Effector CD4-positive, alpha-beta T cell (primary cell): ENCODE measurements at places on chromosomes 16 and 17.

GRCh38 chr17:33163533-33164168 lies 129.4 kb downstream of the ASIC2 start:
- DNase-seq: no peak

GRCh38 chr17:7889166-7889955 lies 772 bp downstream of the CHD3 start:
- DNase-seq: no peak

GRCh38 chr17:81438007-81438659 lies 42.9 kb downstream of the BAHCC1 start:
- DNase-seq: no peak

DNA sequence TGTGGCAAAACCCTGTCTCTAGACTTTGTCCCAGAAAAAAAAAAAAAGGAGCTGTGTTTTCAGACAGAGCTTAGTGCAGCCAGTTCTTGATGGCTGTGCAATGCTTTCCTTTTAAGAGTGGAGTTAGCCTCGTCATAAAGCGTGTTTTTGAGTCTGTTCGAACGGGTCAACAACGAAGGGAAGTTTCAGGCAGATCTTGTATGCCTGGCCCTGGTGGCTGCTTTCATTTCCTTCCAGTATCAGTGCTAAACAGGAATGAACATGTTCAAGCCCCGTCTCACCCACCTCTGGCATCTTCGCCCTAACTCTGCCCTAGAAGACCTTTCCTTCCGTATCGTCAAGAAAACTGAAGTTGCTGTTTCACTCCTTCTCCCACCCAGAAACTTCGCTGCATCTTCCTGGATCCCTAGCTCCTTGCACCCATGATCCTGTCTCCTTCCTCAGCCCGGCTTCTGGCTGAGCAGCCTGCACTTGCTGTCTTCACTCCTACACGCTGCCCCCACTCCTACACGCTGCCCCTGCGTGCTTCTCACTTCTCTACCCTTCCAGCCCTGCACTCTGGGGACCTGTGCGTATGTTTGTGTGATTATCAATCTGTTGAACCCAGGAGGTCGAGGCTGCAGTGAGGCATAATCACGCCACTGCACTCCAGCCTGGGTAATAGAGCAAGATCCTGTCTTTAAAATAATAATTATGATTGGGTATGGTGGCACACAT lies 55.3 kb downstream of the USP10 start:
- no peak for DNase-seq

GRCh38 chr16:27712251-27712711 lies 162.3 kb downstream of the KATNIP start:
- DNase-seq: no peak

DNA sequence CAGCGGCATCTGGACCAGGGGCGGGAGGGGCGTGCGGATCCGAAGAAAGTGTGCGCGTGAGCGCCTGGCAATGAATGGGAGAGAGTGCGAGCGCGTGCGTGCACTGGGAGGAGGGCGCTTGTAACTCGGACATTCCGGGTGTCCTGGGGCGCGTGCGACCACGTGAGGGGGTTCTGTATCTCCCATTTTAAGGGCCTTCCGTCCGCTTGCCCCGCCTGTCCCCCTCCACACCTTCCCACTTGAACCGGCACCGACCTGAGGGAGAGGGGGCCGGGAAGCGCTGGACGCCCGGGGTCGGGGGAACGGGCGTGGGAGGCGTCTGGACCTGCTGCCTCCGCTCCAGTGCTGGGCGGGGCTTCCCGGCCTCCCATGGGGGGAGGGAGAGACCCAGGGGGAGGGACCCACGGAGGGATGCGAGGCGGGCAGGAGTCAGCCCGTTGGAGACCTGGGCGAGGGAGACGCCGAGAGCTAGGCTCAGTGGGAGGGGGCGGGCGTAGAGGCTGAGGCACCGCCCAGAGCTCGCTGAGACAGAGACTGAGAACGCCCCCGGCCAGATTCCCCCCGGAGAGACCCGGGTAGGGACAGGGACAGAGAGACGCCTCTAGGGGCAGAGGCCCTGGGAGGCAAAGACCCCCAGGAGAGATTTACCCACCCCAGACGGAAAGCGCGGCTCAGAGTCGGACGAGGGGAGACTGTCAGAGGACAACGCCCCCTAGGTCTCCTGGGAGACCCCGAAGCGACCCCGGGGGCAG lies at the start of gene KREMEN2:
Gene KREMEN2 (plus strand): TSS at position 553 of the 752 bp plus-strand sequence. CDS start 246 bp downstream, outside the sequence.
- DNase-seq: no peak

DNA sequence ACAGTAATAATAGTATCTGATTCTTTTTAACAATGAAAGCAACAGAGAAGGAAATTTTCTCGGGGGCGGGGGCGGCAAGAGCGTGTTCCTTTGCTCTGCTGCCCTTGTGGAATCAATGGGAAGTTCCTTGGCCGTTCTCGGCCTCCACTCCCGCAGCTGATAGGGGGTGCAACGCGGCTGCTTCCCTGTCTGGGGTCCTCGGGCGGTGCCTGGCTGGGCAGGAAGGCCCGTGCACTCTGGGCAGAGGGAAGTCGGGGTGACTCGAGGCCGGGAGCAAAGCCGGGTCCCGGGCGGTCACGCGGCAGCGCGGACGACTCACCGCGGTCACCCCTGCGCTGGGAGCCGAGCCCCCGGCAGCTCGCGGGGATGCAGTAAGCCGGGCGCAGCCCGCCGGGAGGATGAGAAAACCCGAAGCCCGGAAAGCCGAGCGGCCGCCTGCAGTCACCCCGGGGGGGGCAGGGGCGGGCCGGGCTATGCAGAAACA lies 2.5 kb downstream of the TUBB3 start:
- DNase-seq: no peak

DNA sequence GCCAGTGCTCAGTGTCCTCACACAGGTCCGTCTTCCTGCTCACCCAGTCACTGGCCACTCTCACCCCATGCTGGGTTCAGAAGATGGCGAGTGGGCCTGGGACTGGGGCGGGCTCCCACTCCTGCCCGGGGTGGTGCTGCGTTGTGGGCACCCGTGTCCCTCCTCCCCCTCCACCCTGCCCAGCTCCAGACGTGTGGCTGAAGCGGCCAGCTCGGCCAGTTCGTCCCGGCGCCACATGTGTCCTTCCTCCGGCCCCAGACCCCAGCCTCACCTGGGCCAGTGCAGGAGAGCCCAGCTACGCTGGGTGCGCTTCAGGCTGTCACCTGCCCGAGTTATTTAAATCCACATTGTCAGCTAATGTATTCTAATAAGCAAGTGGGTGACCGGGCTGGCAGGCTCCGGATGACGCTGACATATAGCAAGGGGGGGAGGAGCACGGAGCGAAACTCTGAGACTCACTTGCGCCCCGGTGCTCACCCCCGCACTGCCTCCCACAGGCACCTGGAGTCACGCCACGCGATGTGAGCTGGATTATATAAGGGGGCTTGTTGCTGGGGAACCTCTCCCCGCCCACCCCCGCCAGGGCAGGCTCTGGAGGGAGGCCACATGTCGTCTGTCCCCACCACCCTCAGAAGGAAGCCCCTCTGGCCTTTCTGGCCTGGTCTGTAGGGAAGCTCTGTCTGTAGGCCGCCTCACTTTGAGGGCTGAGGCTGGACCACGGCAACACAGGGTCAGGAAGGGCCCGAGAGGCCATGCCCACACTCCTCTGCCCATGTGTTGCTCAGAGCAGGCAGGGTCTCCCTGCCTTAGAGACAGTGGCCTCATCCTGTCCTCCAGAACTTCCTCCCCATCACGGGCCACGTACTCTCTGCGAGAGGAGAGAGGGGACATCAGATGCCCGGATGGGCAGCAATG lies 7.1 kb upstream of the BAIAP2 start:
- DNase-seq: no peak

DNA sequence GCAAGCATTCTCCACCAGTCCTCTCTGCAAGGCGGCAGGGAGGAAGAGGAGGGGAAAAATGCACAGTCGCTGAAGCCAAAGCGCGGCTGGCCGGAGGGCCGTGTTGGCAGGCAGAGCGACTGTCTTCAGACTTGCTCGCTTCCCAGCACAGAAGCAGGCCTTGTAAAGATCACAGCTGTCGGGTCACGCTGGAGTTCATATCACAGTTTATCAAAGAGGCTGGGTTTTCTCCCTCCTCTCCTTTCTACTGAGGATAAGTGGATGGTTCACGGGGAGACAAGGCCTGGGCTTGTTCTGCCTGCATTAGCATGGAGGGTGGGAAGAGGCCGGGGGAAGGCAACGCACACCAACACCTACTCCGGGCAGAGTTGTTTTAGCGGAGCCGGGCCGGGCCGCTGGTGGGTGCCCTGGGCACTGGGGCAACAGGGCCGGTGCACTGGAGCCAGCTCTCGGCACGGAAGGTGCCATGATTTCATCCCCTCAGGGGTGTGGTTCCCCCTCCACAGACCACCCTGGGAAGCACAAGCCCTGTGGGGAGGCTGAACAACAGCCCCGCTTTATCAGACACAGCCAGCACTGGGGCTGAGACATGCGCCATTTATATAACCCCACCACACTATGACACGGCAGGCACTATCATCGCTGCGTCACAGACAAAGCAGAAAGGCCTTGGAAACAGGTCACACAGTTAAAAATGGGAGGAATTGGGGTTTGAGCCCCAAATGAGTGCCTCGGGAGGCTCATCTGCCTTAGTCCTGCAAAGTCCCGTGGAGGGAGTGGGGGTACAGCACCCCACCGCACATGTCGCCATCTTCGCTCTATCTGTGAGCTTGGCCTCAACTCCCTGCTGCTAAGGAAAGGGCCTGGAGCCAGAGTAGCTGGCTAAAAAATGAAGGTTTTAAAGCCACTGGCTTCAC lies 40.3 kb upstream of the MTSS2 start:
- no peak for DNase-seq

GRCh38 chr16:85735225-85735635 lies 15.7 kb downstream of the C16orf74 start:
- DNase-seq: peak; percentile 19

DNA sequence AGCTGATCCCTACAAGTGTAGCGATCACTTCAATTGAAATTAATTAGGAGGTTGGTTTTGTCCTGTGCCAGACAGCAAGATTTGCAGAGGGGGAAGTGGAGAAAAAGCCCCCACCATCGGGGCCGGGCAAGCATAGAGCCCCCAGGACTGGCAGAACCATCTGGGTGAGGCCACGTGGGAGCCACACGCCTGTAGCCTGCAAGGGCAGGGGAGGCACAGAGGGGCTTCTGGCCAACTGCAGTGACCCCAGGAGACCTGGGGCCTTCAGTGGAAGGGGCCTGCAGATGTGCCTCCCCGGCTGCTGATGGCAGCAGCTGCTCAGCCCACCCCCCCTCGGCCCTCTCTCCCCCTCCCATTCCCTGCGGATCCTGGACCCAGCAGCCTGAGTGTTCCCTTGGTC lies 54.1 kb downstream of the BAHCC1 start:
- no peak for DNase-seq

GRCh38 chr17:50719924-50720794 lies 756 bp downstream of the LUC7L3 start:
- DNase-seq: no peak

DNA sequence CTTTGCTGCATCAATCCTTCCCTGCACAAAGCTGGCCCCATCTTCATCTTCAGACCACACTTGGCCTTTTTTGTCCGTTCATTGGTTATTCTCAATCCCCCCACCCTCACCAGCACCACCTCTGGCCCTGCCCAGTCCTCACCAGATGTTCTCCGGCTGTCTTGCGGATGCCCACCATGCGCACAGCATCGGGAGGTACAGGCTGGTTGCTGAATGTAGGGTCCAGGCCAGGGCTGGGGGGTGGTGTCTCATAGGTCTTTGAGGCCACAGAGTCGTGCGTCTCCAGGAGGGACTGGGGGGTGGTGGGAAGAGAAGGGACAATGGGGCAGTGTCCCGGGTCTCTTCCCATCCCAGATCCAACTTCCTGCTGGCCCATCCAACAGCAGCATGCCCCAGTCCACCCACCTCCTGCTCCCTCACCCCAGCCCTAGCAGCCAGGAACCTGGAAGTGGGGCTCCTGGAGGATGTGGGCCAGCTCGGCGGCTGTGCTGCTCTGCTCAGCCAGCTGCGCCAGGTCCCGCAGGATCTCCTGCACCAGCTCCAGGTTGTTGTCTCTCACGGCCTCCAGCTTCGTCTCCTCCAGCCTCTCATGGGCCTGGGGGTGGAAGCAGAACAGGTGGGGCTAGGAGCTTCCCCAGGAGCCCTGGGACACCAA lies 24.4 kb downstream of the MPP2 start:
- DNase-seq: no peak

DNA sequence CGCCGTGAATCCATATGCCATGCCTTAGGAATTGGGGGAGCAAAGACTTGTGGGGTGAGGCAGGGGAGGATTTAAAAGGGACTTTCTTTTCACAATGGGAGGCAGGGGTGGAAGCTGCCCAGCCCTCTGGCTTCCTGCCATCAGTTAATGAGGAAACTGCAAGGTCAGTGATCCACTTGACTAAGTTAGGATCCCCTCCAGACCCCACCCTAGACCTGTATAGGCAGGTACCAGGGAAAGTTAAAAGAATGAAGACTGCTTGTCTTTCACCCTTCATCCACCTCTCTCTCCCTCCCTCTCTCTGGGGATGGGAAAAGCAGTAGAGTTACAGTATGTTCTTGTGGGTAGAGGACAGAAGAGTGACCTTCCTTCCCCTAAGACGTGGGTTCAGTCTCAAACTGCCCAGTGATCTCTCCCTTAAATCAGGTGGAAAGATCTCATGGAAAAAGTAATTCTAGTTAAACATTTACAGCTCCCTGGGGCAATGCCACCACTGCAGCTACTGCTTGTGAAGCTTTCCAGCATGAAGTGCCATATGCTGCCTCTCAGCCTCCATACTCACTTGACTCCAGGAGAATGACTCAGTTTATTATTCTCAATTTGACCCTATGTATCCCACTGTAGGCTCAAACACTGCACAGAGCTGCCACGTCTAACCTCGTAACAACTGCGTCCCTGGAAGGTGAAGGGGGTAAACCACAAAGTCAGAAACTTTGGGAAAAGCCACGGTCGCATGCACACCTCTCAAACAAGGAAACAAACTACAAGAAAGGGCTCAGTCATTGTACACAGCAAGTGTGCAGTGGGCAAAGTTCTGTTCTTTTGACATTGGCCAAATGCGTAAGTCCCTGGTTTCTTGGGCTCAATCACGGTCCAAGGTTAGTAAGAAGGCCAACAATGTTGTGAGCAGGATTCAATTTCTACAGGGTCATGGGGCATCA lies 1.2 kb downstream of the COA3 start:
- DNase-seq: no peak

DNA sequence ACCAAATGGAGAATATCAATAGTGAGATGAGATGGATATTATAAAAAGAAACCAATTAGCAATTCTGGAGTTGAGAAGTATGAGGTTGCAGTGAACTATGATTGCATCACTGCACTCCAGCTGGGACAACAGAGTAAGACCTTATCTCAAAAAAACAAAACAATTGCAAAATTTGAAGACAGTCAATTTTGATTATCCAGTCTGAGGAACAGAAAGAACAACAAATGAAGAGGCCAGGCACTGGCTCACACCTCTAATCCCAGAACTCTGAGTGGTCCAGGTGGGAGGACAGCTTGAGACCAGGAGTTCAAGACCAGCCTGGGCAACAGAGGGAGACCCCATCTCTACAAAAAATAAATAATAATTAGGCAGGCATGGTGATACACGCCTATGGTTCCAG lies 35.0 kb downstream of the USP32 start:
- DNase-seq: no peak

DNA sequence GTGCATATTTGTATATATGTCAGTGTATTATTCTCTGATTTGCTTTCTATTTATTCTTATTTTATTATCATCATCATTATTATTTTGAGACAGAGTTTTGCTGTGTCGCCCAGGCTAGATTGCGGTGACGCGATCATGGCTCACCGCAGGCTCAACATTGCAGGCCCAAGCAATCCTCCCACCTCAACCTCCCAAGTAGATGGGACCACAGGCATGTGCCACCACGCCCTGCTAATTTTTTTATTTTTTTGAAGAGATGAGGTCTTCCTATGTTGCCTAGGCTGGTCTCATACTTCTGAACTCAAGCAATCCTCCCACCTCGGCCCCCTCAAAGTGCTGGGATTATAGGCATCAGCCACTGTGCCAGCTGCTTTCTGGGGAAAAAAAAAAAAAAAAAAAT lies 8.4 kb upstream of the ARHGAP17 start:
- no peak for DNase-seq
